HEK293T (cell line): ENCODE measurements at places on chromosomes 6 and 20.
A peak's percentile ranks its signal among the peaks of the same experiment; 100 is the strongest.

DNA sequence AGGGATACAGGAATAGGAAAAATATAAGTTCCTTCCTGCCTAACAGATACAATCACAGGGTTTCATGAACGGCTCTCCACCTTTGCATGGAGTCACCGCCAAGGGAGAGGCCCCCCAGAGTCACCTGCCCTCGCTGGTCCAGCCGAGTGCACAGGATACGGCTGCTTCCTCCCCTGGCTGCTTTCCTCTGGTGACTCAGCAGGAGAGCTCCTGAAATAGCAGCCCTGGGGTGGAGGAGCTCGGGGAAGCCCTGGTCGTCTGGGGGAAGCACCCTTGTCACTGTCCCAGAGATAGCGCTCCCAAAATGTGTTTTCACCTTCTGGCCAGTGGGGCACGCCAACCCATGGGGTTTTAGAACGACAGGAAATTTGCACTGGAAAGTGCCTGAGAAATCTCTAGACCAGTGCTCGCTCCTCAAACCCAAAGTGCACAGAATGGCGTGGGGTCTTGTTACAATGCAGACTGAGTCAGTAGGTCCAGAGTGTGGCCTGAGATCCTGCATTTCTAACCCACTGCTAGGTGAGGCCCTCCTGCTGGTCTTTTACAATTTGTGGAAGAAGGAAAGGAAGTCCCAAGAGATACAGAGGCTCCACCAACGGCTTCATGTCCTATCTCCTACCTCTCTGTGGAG, 35.9 kb upstream of the FAM50B start:
- DNase-seq: peak; percentile 21

- DNase-seq: peak; percentile 73
Measured at GRCh38 chr6:75204217-75204958, 1.5 kb downstream of the COL12A1 start.

GRCh38 chr6:133170602-133171001, 70.6 kb upstream of the EYA4 start:
- no peak for DNase-seq

DNA sequence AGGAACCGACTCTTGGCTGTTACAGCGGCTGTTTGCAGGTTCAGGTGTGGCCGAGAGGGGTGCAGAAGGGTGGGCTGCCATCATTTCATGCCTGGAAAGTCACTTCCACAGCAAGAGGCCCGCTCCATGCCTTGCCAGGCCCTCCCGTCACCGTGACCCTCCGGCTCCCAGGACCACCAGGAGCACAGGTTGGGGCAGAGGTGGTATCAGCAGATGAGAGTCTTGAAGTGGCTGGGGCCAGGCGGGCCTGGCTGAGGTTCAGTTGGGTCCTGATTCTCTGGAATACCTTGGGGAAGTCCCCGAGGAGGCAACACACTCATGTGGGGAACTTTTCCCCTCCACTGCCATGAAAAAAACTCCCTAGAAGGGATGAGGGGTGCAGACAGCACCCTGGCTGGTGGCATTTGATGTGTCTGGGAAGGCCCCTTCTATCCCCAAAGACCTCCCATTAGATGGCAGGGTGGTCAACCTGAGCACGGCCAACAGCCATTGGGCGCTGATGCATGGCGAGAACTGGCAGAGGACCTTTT, 34.2 kb upstream of the IRF4 start:
- no peak for DNase-seq

DNA sequence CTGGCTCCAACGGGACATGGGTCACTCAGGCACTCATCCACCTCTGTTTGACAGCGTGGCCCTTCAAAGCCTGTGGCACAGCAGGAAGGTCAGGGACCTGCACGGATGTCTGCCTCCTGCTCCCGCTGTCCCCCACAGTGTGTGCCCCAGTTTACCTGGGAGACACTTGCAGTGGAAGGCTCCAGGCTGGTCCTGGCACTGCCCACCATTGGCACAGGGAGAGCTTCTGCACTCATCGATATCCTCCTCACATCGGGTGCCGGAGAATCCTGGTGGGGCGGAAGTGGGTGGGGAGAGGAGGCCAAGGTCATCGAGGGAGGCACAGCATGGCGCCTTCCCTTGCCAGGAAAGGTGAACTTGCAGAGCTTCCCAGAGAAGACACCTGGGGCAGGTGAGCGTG, 6.9 kb downstream of the NOTCH4 start:
- no peak for DNase-seq

- no peak for DNase-seq
Measured at GRCh38 chr6:113871975-113872374, 14.8 kb downstream of the MARCKS start.

GRCh38 chr6:2433711-2434110, 188.3 kb upstream of the GMDS start:
- DNase-seq: no peak

DNA sequence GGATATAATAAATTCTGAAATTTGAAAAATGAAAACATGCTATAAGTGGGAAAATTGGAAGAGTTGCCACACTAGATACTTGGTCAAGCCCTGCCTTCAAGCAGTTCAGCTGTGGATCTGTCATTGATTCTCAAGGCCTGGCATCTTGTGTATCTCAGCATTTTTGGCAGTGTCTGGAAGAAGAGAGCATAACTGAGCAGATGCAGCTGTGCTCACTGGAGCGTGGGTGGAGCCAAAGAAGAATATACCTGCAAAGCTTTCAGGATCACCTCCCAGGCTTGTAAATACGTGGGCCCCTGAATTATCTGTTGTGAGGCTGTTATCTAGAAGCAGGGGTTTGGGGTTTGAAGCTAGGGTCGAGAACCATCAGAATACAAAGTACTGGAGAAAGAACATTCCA, 31.3 kb upstream of the CHD6 start:
- DNase-seq: no peak

GRCh38 chr6:111672761-111673450, 67.2 kb upstream of the TRAF3IP2 start:
- no peak for DNase-seq

DNA sequence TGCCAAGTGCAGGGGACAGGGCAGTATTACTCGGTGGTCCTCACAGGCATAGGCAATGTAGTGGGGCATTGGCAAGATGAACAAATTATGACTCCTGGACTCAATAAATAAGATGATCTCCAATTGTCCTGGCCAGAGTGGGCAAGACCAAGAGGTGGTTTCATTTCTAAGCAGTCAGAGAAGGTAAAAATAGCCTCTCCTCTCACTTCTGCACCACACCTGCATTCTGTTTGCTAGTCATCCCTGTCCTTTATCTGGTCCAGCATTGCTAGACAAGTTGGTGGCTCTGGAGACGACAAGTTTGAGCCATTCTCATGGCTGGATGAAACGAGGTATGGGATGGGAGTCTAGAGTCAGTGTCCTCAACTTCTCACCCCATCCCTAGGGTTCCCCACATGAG, 83.0 kb downstream of the BANF2 start:
- no peak for DNase-seq

DNA sequence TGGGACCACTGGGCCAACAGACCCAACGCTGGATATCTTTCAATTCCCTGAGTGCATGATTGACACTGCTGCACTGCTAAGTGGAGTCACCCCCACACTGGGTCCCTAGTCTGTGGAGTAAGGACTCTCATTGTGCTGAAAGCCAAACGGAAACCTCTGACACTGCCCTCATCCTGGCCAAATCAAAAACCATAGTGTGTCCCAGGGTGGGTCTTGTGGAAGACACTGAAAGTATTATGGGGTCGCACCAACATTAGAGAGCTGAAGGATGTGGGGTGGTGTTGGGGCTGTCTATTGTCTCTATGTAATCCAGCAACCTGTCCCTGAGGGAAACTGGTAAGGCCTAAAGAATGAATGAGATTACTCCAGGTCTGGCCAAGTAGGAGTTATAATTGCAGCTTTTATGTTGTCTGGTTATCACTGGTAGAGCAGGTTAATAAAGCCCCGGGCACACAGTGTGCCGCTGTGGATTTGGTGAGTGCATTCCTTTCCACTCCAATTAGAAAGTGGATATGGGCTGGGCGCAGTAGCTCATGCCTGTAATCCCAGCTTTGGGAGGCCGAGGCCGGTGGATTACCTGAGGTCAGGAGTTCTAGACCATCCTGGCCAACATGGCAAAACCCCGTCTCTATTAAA, 57.9 kb downstream of the HLA-A start:
- no peak for DNase-seq

DNA sequence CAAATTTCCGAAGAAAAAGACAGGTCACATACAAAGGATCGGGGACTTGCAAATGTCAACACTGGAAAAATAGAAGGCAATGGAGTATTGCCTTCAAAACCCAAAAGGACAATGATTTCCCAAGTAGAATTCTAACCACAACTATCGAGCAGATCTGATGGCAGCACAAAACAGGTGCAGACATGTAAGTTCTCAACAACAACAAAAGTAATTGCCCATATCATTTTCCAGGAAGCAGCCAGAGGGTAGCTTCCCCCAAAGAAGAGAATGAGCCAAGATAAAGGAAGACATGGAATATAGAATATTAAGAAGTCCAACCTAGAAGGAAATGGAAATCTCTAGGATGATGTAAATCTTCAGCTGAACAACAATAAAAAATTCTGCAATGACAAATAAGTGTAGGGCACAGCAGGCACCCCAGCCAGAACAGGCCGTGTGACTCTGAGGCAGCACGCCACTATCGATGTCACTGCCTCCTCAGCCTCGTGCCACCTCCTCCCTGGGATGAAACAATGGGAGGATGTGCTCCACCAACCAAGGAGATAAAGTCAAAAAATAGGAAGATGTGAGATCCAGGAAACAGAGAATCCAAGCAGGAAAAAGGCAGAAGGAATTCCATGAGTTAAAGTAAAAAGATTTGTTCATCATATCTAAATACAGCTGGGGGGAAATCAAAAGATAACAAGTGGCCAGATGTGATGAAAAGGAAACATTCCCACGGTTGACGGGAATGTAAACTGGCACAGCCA, 34.1 kb downstream of the SERPINB1 start:
- DNase-seq: no peak

GRCh38 chr6:146913842-146914488, 290.3 kb upstream of the STXBP5 start:
- DNase-seq: peak; percentile 60

GRCh38 chr6:100452998-100453397, 11.7 kb downstream of the SIM1 start:
- no peak for DNase-seq

DNA sequence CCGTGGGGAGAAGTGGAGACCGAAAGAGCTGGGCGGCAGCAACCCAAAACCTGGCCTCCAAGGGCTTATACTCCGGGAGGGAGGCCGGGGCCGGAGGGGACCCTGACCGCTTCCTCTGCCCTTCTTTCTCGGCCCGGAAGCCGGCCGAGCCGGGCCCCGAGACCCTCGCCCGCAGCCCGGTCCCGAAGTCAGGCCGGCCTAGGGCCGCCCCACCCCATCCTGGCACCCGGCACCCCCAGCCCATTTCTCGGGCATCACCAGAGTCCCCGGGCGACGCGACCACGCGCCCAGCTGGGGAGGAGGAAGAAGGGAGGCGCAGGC, 572 bp upstream of the ZDHHC14 start:
- DNase-seq: no peak

- DNase-seq: no peak
Measured at GRCh38 chr6:4466261-4466660, 309.9 kb upstream of the CDYL start.

- no peak for DNase-seq
Measured at GRCh38 chr6:85810558-85810957, 167.9 kb upstream of the SYNCRIP start.

DNA sequence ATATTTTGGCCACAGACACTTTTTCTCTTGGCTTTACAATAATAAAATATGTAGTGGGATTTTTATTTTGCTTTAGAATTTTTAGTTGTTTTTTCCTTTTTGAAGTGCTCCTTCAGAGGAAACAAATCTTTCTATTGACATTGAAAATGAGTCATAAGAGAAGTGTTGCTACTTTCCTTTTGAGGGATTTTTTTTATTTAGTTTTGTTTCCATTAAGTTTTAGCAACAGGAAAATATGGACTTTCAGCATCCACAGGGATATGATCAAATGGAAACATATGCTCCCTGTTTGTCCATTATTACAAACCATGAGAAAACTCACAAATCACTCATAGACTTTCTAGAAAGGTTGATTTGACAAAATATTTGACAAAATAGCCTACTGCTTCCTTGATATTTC, 65.3 kb upstream of the BMP2 start:
- no peak for DNase-seq

- DNase-seq: no peak
Measured at GRCh38 chr20:63100174-63100925, 93.6 kb upstream of the BHLHE23 start.

DNA sequence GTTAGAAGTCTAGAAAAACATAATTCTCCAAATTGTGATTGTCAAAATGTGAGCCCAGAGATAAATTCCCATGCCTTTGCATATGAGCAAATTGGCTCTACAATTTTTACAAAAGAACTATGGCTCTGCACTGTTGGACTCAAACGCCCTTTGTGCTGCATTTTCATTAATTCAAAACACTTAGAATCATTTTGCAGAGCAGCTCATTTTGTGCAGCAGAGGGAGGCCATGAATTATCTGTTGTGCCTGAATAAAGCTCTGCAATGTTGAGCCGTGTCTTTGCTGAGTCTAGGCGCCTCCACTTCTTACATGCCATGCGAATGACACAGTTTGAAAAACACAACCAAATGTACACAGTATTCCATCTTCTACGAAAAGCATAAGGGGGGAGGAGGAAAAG, 230.2 kb downstream of the PRKN start:
- no peak for DNase-seq

- no peak for DNase-seq
Measured at GRCh38 chr6:62891065-62891647, 320.1 kb upstream of the FKBP1C start.

DNA sequence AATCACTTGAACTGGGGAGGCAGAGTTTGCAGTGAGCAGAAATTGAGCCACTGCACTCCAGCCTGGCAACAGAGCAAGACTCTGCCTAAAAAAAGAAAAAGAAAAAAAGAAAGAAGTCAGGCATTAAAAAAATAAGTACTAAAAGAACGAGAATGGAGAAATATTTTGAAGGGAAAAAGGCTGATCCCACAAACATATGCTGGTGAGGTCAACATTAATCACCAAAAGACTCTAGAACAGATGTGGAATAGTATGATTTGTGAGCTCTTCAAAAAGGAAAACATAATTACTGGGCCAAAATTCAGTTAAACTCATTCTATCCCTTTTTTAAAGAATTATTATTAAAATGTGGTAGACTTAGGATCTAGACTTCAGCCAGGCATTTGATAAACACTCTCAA, 61.2 kb upstream of the NRSN1 start:
- no peak for DNase-seq

GRCh38 chr6:143843677-143843999, 500 bp downstream of the LTV1 start:
- no peak for DNase-seq

DNA sequence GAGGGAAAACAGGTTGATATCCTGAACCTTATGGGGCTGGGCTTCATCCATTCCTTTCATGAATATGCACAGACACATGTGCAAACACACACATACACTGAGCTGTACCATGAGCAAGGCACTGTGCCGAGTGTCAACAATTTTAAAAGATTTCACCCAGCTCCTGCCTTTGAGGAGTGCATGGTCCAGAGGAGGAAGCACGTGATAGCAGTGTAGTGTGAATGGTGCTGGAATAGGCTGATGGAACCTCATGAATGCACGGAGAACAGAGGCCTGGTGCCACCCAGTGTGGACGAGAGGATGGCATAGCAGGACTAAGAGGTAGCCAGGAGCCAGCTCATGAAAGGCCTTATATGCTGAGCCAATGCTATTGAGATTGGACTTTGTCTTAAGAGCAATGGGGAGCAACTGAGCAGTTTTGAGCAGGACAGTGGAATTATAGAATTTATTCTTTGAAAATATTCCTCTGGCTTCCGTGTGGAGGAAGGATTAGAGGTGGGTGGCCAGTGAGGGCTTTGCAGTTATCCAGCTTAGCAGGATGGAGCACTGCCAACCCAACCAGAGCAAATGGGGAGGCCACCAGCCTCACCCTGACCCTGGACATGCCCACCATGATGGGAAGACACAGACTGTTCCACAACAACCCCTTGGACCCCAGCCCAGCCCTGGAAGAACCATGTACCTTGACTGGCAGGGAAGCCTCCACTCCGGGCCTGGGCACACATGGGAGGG, 84.4 kb downstream of the UNC5CL start:
- no peak for DNase-seq
